Thoracic aorta (tissue), 2 donors: ENCODE measurements at places on chromosomes 1 and 21.

DNA sequence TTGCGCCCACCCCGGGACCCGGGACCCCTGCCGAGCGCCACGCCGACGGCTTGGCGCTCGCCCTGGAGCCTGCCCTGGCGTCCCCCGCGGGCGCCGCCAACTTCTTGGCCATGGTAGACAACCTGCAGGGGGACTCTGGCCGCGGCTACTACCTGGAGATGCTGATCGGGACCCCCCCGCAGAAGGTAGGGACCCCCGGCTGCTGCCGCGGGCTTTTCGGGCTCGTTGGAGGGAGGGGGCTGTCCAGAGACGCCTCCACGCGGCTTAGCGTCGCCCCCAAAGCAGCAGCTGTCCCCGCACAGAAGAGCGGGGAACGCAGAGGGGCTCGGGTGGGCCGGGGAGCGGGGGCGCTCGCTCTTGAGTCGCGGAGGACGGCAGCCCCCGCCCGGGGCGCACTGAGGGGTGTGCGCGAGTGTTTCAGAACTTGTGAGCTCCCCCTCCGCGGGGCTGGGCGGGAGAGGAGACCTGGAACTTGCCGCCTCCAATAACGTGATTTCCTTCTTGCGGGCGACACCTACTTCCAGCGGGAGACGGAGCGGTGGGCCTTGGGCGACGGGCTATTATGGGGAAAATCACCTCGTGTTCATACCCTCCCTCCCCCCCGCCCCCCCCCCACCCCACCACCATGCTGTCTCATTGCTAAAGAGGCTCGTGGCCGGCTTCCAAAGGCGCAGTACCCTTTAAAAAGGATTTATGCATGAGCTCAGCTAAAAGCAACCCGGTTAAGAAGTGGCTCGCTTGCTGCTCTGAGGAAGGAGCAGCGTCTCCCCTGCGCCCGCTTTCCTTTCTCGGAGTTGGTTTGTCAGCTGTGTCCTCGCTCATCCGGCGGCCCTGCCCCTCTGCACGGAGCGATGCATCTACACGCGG is 664 bp downstream of the BACE2 start:
- peaks cover 26% of the 10 kb centered on the region for H3K4me1 ChIP-seq
- H3K36me3 ChIP-seq, result peaks cover 6% of the 10 kb centered on the region

- H3K4me1 ChIP-seq, result no peaks in the 10 kb centered on the region
- no peaks in the 10 kb centered on the region for H3K36me3 ChIP-seq
- no peaks in the 10 kb centered on the region for H3K27me3 ChIP-seq
- H3K27ac ChIP-seq, result no peak overlapping the region
Observed at GRCh38 chr1:214058076-214058475, 70.3 kb downstream of the PROX1 start.

DNA sequence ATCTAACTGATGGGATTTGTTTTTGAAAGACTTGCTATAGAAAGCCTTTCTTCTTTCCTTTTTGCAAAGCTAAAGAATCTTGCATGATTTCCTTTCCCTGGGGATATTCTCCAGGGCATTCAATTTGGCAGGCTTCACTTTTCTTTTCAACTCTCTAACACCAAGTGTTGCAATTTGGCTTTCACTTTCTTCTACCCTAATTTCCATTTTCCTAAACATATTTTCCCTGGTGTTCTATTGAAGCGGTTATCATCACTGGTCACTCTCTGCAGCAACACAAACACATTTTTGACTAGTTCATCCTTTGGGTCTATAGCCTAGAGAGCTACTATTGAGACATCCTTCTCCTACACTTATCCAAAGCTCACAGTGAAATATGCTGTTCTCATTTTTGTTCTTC is 424.5 kb downstream of the NEGR1 start:
- H3K4me3 ChIP-seq, result no peak overlapping the region
- H3K4me1 ChIP-seq, result no peaks in the 10 kb centered on the region
- no peak overlapping the region for H3K27ac ChIP-seq
- H3K27me3 ChIP-seq, result no peaks in the 10 kb centered on the region
- H3K36me3 ChIP-seq, result no peaks in the 10 kb centered on the region

DNA sequence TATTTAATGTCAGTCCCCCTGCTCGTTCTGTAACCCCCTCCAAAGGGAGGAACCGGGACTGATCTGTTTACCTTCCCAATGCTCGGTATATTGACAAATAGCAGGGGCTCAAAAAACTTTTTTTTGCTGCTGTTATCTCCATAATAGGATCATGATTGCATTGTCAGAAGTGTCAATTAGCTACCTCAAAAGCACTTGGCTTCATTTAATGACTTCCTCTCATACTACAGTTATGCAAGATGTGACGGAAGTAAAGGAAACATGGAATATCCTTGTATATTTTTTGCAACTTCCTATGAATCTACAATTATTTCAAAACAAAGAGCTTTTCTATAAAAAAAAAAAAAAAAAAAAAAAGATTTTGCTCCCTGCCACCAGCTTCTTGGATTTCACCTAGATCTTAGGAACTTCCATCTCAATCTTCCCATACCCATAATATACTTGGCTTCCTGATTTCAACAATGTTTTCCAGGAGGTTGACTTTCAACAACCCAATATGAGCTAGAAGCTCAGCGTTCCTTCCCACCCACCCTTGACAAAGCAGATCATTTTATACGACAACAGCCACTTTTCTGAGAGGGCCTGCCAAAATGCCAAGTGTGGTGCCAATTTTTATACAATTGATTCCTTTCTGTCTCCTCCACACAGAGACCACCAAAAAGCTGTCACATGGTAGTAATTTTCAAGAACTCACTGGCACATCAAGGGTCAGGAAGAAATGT is 71.7 kb downstream of the SETD4 start:
- DNase-seq, result no peak
- no peaks in the 10 kb centered on the region for H3K36me3 ChIP-seq
- no peak overlapping the region for H3K4me3 ChIP-seq
- no peak overlapping the region for H3K27ac ChIP-seq
- H3K4me1 ChIP-seq, result no peaks in the 10 kb centered on the region

DNA sequence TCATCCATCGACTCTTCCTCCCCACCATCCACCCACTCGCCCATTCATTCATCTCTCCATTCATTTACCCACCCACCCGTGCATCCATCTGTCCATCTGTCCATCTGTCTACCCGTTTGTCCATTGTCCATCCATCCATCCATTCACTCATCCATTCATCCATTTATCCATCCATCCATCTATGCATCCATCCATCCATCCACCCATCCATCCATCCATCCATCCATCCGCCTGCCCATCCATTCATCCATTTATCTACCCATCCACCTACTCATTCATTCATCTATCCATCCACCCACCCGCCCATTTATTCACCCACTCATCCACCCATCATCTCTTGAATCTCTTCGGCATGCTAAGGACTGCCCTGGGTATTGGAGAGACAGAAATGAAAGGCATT is 18.5 kb downstream of the ARHGEF10L start:
- H3K36me3 ChIP-seq, result no peaks in the 10 kb centered on the region
- H3K4me1 ChIP-seq, result peaks cover 67% of the 10 kb centered on the region
- no peaks in the 10 kb centered on the region for H3K27me3 ChIP-seq
- peak overlapping the region; percentile 99 for H3K27ac ChIP-seq

DNA sequence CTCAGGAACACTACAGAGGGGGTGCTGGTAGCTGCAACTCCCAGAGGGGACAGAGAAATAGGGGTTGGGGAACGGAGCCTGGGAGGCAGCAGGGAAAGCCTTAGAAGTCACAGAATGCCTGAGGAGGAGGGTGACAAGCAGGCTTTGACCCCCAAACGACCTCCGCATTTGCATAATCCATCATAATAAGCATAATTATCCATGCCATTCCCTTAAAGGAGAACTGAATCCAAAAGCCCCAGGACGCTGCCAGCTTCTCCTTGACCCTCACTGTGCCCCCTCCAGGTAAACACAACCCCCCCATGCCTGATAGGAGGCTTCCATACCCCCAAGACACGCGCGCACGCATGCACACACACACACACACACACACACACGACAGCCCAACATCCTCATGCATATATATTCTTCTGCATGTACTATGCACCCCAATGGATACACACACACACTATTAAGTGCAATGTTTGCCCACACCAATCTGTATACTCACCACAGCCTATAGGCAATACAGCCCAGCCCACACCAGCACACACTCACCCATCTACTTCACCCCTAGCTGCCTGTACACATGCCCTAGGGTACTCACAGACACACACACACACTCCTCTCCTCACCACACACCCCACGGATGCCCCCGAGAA is 27.8 kb downstream of the SDC3 start:
- no peaks in the 10 kb centered on the region for H3K27me3 ChIP-seq
- no peak overlapping the region for H3K27ac ChIP-seq
- H3K36me3 ChIP-seq, result peaks cover 8% of the 10 kb centered on the region
